ENCODE measurements at places on chromosomes 11 and 22.
A peak's percentile ranks its signal among the peaks of the same experiment; 100 is the strongest.

DNA sequence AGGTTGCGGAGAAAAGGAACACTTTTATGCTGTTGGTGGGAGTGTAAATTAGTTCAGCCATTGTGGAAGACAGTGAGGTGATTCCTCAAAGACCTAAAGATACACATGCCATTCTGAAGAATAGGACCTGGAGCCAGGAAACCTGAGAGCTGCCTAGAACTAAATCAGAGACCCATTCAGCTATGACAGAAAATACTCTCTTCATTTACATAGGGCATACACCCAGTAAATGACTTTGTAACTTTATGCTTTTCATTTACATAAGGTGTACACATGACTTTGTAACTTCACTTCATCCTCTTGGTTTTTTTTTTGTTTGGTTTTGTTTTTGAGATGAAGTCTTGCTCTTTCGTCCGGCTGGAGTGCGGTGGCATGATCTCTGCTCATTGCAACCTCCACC lies 25.1 kb upstream of the APLNR start:
- DNase-seq: no peak

DNA sequence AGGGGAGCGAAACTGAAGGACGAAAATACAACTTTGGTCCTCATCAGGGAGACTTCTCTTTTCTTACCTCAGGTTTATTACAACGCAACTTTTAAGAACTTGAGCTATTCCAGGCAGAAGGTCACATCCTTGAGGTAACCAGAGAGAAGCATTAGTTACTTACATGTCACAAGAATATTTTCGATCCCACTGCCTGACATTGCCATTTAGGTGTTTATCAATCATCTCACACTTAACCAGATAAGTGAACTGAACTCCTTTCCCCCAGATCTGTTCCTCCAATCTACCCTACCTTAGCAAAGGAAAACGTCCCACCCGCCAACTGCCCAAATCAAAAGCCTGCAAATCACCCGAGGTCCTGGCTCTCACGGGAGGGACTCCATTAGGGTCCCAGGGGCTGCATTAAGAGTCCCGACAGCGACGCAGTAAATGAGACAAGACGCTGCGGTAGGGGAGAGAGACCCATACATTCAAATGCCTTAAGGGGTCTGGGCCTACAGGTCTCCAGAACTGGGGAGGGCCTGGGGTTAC lies 734 bp downstream of the ZNF280B start:
- DNase-seq: peak; percentile 27

DNA sequence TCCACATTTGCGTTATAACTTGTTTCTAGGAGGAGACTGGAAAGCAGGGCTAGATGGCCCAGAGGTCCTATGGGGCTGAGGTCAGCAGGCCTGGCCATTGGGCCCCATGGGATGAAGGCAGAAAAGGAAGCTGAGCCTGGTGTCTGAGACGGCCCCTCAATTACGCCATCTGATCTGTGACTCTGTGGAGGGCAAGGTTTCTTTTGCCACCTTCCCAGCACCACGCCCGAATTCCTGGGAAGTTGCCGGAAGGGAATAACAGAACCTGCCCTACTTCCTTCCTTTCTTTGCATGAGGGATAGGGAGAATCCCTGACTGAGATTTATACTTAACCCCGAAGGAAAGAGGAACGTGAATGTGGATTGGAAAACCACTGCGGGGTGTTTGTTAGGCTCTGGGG lies 118.1 kb downstream of the MPPED1 start:
- no peak for DNase-seq

GRCh38 chr22:26672060-26672471 lies 14.7 kb downstream of the MIAT start:
- DNase-seq: no peak

DNA sequence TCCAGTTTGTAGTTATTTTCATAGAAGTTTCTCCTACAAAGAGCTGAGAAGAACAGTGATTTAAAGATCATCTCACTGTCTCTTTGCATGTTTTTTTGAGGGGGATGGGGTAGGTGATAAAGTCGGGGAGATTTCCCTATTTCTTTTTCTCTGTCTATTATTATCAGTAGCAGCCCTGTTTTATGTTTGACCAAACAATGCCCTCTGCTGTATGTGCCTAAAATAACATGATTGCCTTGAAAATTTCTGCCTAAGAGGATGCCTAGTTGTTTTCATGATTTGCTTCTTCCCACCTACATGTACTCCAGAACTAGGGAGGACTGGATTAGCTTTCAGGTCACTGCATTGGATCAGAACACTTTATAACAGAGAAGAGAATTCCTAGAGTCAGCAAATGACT lies 1330.2 kb downstream of the LRRC4C start:
- DNase-seq: no peak

DNA sequence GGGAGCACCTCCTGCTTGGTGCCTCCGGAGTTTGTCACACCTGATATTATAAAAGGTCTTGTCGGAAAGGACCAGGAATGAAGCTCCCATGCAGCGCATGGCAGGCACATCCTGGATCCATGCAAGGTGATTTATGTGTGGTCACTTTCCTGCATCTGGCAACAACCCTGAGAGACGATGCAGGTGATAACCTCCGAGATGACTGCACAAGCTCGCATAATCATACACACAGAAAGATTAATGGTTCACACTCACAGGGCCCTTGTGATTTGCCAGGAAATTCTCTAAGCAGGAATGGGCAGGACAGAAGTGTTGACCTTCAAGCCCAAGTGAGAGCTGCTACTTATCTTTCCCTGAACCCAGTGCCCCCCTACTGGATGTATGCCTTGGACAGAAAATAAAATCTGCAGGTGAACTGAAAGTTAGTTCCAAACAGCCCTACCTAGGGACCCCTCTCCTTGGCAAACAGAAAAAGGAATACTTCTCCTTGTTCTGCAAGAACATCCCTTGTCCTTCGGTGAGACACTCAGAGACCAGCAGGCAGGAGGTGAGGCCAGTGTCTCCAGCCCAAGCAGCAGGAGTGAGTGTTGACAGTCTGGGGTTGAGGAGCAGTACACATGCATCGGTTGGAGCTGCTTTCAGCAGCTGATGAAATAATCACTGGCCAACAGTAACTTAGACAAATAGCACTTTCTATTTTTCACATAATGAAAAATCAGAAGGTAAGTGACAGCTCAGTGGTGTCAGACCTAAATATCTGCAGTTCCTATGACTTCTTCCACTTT lies 619.4 kb upstream of the B3GAT1 start:
- DNase-seq: no peak

DNA sequence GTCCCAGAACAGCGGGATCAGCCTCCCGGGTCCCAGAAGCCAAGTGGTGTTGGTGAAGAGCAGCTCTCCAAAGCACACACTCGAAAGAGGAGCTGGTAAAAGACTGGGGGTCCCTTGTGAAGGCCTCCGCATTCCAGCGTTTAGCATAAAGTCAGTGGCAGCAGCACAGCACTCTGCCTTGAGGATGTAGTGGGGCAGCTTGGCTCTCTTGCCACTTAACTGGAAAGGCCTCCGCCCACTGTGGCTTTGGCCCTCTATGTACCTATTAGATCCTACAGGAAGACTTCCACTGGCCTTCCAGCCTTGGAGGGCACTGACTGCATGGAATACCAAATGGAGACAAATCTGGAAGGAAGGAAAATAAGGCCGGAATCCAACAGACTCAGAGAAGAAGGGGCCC lies 1455.3 kb downstream of the BRD1 start:
- DNase-seq: no peak

DNA sequence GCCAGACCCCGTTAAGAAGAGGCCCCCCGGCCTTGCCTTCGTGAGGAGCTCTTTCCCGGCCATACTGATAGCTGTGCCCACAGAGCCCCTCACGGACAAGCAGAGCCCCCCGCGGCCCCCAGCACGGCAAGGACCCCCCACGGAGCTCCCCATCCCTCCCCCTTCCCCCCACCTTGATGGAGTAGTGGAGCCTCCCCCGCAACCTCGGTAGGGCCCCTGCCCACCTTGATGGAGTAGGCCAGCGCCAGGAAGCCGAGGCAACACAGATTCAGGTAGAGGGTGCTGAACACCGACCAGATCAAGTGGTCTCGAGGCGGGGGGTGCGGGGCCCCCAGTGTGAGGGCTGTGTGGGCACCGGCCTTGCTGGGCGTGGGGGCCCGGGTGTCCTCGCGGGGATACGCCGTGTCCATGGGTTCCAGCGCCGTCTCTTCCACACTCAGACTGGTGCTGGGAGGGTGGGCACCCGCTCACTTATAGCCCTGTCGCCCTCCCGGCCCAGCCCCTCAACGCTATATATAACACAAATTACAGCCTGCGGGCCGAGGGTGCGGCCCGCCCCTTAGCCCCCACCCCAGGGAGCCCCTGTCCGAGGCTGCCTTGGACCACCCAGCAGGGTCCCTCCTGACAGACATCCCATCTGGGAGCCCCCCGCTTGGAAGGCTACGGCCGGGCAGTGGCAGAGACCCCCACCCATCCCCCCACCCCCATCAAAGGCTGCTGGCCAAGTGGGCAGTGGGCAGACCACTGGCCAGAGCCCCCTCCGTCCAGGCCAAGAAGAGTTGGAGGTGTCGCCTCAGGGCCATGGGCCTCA lies at the start of gene IFITM5:
Gene IFITM5 (minus strand): TSS at position 446 of the 811 bp plus-strand sequence. CDS start 36 bp downstream, at position 410.
- DNase-seq: no peak

DNA sequence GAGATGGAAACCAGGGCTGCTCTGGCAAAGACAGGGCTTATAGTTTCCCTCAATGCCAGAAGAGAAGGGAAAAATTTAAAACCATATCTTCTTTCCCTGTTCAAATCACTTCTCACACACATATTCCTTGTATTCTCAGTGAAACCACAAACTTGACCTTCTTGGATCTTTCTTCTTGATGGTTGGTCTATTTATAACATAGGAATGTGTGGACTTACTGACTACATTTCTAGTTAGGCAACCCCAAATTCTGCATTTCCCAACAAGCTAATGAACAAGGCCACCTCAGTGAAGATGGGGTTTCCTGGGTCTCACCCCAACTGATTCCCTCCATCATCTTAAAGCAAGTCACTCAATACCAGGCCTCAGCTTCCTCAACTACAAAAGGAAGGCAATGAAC lies 3.8 kb upstream of the QSER1 start:
- DNase-seq: no peak

DNA sequence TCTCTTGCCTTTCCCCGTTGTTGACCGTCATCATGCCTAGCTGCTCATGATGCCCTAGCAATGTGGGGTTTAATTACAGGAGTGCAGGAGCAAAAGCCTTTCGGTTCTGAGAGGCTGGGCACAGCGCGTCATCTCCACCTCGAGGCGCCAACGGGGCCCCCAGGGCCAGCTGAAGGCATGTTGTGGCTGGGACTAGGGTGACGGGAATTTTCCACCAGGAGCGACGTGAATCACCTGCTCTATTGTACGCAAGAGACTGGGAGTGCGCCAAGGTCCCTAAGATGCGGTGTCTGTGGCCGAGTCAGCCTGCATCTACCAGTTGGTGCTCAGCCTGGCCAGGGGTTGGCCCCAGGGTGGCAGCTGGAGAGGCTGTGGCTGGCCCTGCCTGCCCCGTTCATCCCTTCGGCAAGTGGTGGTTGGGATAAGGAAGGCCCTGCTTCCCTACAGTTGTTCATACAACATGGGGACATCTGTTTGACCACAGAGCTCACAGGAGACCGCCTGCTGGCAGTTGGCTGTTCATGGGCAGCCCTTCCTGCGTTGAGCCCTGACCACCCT lies 1175.6 kb downstream of the BRD1 start:
- no peak for DNase-seq

GRCh38 chr11:86596861-86597586 lies 75.4 kb downstream of the ME3 start:
- no peak for DNase-seq

- no peak for DNase-seq
These were observed 907 bp downstream of the SLC15A3 start for GRCh38 chr11:60950933-60951605.

DNA sequence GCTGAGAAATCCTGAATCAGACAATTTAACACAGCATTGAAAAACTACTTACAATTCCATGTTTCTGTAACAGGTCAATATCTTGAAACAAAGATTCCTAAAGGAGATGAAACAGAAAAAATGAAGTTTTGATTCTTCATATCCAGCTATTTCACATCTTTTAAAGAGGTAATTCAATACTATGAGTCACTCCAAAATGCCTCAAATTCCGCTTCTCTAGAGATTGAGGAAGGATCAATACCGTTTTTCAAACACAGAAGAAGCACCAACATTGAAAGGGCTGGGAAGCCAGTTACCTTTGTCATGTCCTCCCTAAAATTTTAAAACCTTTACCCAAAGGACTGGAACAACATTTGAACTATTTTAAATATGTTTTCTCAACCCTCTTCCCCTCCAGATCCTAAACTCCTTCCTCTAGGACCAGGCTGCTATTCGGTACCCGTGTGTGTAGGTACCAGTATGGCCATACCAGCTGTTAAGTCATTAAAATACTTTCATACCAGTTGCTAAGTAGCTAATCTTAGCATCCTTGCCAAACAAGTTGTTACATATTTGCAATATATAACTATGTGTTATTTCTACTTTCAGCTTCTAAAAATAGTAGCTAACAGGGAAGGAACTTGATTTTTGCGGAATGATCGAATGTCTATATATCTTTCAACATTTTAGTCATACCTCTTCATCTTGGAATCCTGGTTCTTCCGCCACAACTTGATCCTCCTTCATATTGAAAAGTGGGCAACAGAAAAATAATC lies 2.3 kb downstream of the DMC1 start:
- DNase-seq: no peak

GRCh38 chr11:7220636-7221035 lies 31.1 kb upstream of the SYT9 start:
- no peak for DNase-seq

- peak; percentile 11 for DNase-seq
These were observed 296.6 kb downstream of the TBC1D22A start for GRCh38 chr22:47059076-47059475.

DNA sequence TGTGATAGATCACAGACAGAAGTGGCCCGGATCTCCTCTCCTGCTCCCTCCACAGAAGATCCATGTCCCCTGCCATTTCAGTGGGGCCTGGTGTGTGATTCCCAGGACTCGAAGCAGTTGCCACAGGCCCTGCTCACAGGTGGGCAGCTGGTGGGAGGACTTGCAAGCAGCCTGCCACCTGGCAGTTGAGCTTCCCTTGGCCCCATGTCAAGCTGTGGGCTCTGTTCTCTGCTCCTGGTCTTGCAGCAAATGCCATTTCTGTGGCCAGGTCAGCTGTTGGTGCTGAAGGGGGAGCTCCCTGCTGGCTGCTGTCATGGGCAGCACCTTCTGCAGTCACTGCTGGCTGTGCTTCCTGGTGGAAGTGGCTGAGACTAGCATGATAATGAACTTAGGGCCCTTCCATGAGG lies 59.1 kb upstream of the SLC22A12 start:
- DNase-seq: no peak

DNA sequence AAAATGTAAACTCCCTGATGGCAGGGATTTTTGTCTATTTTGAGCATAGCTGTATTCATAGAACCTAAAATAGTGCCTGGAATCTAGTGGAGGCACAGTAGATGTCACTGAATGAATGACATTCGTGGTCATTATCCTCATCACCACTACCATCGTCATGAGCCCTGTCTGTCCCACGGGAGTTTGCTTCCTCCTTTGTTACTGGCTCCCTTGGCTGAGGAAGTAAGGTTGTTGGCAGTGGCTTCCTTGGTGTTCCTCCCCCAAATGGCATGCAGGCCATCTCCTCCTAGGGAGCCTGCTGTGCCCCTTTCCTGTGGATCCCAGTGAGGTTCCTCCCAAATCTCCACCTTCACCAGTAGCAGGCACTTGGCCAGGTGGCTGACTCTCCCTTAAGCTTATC lies 183.0 kb downstream of the CEP164 start:
- no peak for DNase-seq

All from OCI-LY7 (cell line).